Skeletal muscle cell (primary cell): ENCODE measurements at places on chromosomes 1 and 21.

DNA sequence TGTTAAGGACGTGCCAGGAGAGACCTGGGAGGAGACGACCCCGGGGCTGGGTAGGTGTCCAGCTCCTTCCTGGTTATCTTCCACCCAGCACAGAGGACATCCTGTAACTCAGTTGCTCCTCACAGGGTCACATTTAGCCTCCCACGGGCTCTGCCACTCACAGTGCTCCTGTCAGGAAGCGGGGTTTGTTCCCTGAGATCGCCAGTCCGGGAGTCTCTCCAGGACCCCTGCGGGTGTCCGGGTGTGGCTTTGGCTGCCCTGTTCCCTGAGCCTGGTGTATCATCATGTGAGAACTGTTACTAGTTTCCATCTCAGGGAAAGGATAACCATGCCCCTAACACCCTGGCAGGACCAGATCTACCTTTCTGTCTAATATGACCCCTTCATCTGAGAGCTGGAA lies 158.2 kb upstream of the RUNX1 start:
- DNase-seq = no peak

GRCh38 chr1:53553734-53554509 lies 94.7 kb downstream of the DMRTB1 start:
- no peak for DNase-seq

DNA sequence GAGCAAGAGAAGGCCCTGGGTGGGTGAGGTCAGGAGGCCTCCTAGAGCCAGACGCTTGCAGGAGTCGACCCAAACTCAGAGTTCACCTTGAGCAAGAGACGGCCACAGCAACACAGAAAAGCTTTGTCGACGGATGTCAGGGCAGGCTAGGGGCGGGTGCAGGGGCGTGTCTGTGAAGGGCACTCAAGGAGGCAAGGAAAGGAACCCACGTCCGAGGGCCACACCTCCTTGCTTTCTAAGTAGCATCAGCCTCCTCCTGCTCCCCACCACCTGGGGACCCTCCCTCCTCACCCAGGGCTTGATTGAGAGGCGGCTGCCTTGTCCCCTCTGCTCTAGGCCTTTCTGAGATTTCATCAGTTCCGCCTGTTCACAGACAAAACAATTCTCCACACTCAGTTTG lies 92.1 kb downstream of the OMA1 start:
- DNase-seq = no peak

DNA sequence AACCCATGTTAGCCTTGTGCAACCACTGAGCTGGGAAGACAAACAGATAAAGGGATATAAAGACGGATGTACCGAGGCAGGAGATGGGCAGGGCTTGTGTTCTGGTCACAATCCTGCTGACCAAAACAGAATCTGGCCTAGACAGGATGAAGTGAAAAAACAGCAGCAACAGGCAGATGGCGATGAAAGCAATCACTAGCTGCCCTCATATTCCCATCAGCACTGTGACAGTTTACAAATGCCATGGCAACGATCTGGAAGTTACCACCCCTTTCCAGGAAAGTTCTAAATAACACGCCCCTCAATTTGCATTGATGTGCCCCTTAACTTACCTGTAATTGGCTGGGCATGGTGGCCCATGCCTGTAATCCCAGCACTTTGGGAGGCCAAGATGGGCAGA lies 40.6 kb upstream of the CD46 start:
- no peak for DNase-seq

- no peak for DNase-seq
Measured at GRCh38 chr1:1161683-1162079, 12.0 kb upstream of the TTLL10 start.

DNA sequence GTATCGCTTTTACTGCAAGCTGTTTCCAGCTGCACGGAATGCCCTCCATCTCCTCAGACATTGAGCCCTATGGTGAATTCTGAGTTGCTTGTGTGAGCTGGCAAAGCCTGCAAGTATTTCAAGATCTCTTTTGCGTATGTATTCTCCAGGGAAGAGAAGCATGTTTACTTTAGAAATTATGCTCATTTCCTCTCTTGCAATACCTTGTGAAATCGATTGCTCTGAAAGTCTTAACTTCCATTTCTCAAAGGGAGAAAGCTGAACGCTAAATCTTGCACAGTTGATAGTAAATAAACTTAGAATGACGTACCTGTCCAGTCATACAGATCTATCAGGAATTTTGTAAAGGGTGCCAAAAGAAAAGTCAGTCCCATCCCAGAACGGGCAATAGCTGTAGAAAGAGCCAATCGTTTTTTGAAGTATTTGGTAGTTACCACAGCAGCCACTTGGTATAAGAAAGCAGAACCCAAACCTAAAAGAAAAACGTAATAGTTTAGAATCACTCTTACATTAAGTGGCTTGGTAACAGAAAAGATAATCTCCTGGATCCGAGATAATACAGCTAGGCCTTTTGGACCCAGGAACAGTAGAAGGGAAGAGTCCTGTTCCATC lies 10.0 kb downstream of the SLC16A4 start:
- peak; percentile 91 for DNase-seq

DNA sequence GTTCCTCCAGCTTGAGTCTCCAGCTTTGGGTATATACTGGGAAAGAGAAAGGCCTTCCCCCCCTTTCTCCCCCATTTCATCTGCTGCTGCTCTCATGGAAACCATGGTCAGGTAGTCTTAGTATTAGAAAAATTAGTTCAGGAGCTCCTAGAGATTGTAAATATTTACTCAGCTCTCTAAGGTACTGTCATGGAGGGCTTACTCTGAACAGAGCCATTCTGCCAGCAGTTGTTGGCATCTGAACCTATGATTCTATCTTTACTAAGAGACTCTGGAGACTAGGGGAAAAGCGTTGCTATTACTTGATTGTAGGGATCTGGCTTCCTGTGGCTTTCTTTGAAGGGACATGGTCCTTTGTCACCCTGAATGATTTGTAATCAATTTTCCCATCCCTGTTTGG lies 6.1 kb downstream of the INTS3 start:
- no peak for DNase-seq

- no peak for DNase-seq
Measured at GRCh38 chr1:61175976-61176375, 93.6 kb downstream of the NFIA start.

DNA sequence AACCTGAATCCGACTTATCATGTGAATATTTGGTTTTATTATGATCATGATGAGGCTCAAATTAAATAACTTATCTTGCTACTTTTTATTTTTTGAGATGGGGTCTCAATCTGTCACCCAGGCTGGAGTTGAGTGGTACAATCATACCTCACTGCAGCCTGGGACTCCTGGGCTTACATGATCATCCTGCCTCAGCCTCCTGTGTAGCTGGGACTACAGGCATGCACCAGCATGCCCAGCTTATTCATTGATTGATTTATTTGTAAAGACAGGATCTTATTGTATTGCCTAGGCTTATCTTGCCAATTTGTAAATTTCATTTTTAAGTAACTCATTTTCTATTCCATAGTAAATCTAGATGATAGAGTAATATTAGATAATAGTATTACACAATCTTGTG lies 84.3 kb downstream of the COL11A1 start:
- DNase-seq = no peak

GRCh38 chr1:36471830-36472641 lies 7.9 kb upstream of the MRPS15 start:
- DNase-seq = no peak

- no peak for DNase-seq
Measured at GRCh38 chr1:157166590-157166989, 28.4 kb upstream of the ETV3 start.
